Placental epithelial cell (primary cell): ENCODE measurements at places on chromosomes 5 and 9. TPM values are rescaled to one million over a fixed set of nuclear protein-coding genes. Genes with fewer than 3 reads are reported as not detected.

Gene PFN3
- total RNA-seq = not detected in 2 replicates

Gene DBN1
- total RNA-seq = 287 and 442 TPM in 2 replicates

Gene GLRA1
- total RNA-seq = not detected in 2 replicates

Gene SAXO1
- total RNA-seq = under 0.01 and 0.11 TPM in 2 replicates
